Mononuclear cell (primary cell): ENCODE measurements at places on chromosomes 12 and 14. TPM values are rescaled to one million over a fixed set of nuclear protein-coding genes. Genes with fewer than 3 reads are reported as not detected.

The MYRFL gene
- 0.10 TPM for total RNA-seq

The TEDC1 gene
- total RNA-seq: 19.9 TPM

The GRIP1 gene
- total RNA-seq: 0.94 TPM

The KRT78 gene
- not detected for total RNA-seq

The KIF26A gene
- total RNA-seq: not detected

The RNASE12 gene
- total RNA-seq: not detected

The KRT6C gene
- total RNA-seq: not detected

The FBLN5 gene
- 0.63 TPM for total RNA-seq

The CFAP73 gene
- total RNA-seq: not detected

The PPP1R1A gene
- total RNA-seq: not detected

The NAB2 gene
- 16.3 TPM for total RNA-seq

The CIDEB gene
- total RNA-seq: 14.4 TPM

The TDRD9 gene
- 2.5 TPM for total RNA-seq

The TPH2 gene
- not detected for total RNA-seq

The ASPG gene
- 0.10 TPM for total RNA-seq

The B4GALNT3 gene
- 0.10 TPM for total RNA-seq

The KSR2 gene
- total RNA-seq: 0.10 TPM

The OTUB2 gene
- 0.10 TPM for total RNA-seq

The CCDC175 gene
- 0.84 TPM for total RNA-seq

The BCAT1 gene
- 6.5 TPM for total RNA-seq

The SLC24A4 gene
- total RNA-seq: 6.7 TPM

The TMEM121 gene
- total RNA-seq: 1.5 TPM

The TCL1B gene
- total RNA-seq: 0.21 TPM

The TMEM30B gene
- 5.8 TPM for total RNA-seq

The DTX1 gene
- total RNA-seq: 5.2 TPM

The EPYC gene
- not detected for total RNA-seq

The ARHGAP9 gene
- 77.6 TPM for total RNA-seq

The INHBC gene
- total RNA-seq: 0.10 TPM

The SLCO1B1 gene
- total RNA-seq: not detected

The MRPL42 gene
- total RNA-seq: 46.7 TPM

The JPH4 gene
- total RNA-seq: not detected

The AICDA gene
- not detected for total RNA-seq

The GPRC5A gene
- 1.6 TPM for total RNA-seq

The PDZRN4 gene
- total RNA-seq: not detected

The KRT73 gene
- total RNA-seq: 21.4 TPM

The RASSF9 gene
- total RNA-seq: not detected

The ABCD2 gene
- total RNA-seq: 4.8 TPM

The KRT6B gene
- total RNA-seq: not detected

The ACTR6 gene
- 27.2 TPM for total RNA-seq

The SOAT2 gene
- total RNA-seq: 0.21 TPM

The FOXA1 gene
- 0.42 TPM for total RNA-seq

The FOXN4 gene
- total RNA-seq: not detected

The LRRC43 gene
- total RNA-seq: 0.52 TPM

The LRRC10 gene
- total RNA-seq: not detected

The SLC4A8 gene
- total RNA-seq: 3.3 TPM

The GZMB gene
- 54.7 TPM for total RNA-seq

The KRT8 gene
- total RNA-seq: 0.31 TPM
